ENCODE measurements at places on chromosomes 3 and 15.

GRCh38 chr3:21484057-21484827 is 266.8 kb downstream of the ZNF385D start:
- DNase-seq: no peak

- DNase-seq: no peak
Measured at GRCh38 chr15:40856746-40857145, 12.9 kb downstream of the SPINT1 start.

DNA sequence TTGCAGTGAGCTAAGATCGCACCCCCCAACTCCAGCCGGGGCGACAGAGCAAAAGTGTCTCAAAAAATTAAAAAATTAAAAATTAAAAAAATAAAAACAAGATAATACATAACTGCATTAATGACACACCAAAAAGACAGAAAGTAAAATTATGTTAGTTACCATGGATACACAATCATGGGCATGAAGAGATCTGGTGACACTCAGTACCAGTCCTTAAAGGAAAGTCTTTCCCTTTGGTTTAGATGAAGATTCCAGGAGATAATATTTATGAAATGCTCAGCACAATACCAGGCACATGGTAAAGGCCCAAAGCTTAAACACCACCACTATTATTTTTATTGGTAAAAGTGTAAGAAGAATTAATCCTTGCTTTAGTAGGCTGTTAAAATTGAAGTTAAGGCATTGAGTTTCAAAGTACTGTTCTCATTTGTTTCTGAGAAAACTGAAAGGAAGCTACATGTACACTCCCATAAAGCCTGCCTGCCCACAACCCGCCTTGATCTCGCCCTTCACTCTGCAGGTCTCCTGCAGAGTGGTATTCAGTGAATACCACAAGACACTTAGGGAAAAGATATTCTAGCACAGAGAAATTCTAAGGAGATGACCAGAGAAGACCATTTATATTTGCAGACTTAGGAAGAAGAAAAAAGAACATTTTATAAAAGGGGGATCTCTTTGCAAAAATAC is 52.3 kb downstream of the SUCLG2 start:
- no peak for DNase-seq

- no peak for DNase-seq
Measured at GRCh38 chr3:153896197-153896596, 225.0 kb upstream of the ARHGEF26 start.

DNA sequence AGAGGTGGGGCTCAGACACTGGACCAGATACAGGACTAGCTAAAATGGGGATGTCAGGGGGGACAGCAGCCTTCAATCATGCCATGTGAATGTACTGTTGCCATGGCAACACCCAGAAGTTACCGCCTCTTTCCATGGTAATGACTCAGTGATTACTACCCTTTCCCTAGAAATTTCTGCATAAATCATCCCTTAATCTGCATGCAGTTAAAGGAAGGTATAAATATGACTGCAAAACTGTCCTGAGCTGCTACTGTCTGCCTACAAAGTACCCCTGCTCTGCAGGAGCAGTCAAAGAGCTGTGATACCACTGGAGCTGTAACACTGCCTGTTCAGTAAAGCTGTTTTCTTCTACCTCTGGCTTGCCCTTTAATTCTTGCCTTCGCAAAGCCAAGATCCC is 168.2 kb downstream of the PEAK1 start:
- no peak for DNase-seq

GRCh38 chr3:47482366-47482765 is 6.6 kb upstream of the SCAP start:
- no peak for DNase-seq

DNA sequence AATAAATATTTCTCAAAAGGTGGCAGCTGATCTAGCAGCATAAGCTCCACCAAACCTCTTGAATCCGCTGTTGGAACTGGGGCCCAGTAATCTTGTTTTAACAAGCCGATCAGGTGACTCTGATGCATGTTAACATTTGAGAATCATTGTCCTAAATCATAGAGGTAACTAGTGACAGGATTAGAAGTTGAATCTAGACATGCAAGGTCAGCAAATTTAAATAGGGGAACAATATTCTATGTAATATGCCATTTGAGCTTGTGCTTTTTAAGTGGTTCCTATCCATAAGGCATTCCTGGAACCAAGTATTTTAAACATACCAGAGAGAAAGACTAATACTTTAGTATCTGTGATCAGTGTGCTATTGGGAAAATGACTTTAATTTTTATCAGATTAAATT is 412.8 kb downstream of the PYDC2 start:
- DNase-seq: no peak

GRCh38 chr3:129116482-129116946 is 5.1 kb downstream of the RAB43 start:
- no peak for DNase-seq

GRCh38 chr3:86152620-86153019 is 838.3 kb downstream of the VGLL3 start:
- DNase-seq: no peak

DNA sequence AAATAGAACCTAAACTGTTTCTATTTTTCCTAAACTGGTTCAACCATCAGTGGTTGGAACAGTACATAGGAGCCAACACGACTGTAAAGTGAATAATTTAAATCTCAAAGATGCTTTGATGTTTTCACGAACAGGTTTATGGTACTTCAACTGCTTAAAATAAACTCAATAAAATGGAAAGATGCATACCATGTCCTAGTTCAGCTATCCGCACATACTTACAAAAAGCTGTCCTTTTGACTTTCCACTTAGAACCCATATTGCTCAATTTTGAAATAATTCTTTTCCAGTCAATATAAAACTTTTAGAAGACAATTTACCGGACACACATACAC is 902 bp downstream of the CMTM6 start:
- no peak for DNase-seq

DNA sequence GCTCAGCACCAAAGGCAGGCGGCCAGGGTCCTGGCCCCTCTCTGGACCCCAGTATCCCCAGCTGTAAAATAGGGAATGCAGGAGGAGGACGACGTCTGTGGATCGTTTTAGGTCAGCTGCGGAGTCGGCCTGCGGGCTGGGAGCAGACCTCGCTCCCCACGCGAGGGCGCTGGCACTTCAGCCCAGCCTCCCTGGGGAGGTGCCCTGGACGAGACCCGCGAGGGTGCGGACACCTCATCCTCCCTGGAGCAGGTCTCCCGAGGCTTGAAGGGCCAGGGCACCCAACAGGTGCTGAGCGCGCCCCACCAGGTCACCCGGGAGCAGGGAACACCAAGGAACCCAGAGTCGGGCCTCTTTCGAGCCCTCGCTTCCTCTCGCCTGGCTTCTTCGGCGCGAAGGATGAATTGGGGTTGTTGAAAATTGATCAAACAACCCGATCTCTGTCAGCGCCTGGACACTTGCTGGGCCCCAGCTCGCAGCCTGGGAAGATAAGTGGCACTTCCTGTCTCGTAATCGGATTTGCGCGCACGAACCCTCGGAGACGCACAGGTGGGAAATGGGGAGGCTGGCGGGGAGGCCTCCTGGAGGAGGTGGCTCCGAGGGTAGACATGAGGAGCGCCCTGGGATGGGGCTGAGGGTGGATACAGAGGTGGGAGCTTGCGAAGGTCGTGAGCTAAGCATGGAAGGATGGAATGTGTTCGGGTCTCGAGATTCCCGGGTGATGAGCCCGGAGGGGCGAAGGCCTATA is 588 bp upstream of the VIPR1 start:
- no peak for DNase-seq

DNA sequence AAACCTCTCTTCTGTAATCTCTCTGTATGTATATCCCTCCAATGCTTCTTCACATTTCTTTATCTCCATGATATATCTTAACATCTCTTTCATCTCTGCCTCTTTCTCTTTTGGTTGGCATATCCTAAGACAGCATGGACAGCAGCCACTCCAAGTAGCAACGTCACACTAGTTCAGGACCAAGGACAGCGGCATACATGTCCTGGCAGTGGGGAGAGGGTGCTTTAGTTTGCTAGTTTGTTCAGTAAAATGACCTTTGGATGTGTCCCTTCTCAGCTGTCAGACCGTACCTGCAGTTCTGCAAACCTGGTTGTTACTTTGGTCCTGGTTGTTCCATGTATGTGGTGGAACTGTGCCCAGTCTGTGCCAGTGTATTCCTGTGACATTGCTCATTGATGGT is 225.6 kb upstream of the ROPN1 start:
- DNase-seq: no peak

DNA sequence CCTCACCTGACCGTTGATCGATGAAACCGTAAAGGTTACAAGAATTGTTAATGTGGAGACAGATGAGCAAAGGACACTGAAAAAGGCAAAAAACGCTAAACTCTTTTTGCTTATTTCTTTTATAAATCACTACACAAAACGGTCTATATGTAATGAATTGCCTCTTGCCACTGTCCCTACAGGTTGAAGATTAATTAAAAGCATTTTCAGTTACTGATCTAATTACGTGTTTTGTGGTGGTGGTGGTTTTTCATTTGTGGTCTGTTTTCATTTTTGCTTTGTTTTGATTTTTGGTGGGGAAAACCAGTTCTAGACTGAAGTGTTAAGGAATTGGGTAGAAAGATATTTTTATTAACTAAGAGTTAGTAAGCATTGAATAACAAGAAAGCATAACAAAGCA is 299.2 kb upstream of the LRRN1 start:
- DNase-seq: no peak

GRCh38 chr15:79339588-79340314 is 28.8 kb downstream of the TMED3 start:
- DNase-seq: no peak

GRCh38 chr15:71545223-71545760 is 265.1 kb upstream of the NR2E3 start:
- DNase-seq: no peak

DNA sequence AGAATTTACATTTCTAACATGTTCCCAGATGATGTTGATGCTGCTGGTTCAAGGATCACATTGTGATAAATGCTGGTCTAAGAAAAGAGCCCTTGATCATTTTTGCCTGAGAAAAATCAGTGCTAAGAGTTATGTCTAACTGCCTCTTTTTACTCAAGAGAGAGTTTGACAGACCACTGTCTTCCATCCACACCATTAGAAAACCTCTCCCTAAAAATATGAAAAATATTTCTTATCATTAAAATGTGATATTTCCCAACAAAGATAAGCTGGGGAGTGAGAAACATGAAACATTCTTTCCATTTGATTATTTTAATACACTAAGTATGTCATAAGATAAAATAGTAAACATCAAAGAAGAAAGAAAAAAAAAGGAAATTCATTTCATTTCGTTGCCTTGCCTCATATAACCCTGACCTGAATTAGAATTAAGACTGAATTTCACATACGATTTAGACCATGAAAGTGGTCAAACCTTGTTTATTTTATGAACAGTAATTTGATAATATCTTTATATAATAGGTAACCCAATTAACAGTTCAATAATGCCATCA is 471.8 kb upstream of the ARHGEF26 start:
- DNase-seq: no peak

DNA sequence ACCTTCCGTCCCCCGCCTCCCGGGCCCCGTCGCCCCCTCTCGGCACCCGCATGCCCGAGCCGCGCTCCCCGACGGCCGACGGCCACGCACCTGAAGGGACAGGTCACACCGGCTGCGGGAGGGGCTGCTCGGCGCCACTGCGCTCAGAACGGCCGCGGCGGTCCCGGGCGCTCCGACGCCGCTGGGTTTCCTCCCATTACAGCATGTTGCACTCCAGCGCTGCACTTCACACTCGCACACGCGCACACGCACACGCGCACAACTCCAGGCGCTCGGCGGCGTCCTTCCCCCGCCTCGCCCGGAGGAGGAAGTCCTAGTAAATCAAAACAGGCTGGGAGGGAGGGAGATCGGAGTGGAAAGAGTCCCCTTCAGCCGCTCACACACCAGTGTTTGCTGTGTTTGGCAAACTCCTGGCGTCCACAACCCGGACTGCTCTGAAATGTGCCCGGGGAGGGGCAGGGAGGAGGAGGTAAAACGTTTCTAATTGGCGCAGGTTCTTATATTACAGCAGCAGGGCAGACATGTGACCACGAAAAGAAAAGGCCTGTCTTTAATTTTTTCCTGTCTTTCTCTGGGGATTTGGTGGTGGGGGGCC is 76.7 kb upstream of the VGLL4 start:
- DNase-seq: peak; percentile 3

DNA sequence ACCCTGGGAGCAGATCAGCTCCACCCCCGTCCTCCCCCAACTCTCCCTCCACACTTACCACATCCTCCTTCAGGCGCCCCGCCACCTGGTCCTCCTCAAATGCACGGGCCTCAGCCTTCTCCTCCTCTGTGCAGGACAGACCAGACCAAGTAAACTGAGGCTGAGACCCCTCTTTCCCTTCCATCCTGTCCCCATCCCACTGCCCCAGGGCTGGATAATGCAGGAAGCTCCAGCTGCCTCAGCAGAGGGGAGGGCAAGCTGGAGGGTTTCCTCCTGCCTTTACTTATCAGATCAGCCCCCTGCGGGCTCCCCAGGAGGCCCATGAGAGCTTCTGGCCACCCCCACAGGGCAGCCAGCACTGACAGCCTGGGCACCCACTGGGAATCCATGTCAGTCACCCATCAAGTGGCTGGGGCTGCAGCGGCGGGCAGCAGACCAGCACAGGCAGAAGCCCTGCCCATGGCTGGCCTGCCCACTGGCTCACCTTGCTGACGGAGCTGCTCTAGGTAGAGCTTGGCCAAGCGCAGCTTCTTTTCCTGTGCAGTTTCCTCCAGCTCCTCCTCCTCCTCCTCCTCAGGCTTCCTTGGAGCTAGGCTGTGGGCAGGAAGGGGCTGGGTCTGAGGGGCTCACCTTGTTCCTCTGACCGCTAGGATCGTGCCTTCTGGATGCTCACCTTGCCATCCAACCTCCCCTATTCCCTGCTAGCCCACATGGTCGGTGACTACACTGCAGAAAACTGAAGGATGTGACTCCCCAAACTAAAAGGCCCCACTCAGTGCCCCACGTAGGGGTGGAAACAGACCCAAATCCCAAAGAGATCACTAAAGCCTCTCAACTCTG is 3.9 kb downstream of the RRP9 start:
- no peak for DNase-seq

DNA sequence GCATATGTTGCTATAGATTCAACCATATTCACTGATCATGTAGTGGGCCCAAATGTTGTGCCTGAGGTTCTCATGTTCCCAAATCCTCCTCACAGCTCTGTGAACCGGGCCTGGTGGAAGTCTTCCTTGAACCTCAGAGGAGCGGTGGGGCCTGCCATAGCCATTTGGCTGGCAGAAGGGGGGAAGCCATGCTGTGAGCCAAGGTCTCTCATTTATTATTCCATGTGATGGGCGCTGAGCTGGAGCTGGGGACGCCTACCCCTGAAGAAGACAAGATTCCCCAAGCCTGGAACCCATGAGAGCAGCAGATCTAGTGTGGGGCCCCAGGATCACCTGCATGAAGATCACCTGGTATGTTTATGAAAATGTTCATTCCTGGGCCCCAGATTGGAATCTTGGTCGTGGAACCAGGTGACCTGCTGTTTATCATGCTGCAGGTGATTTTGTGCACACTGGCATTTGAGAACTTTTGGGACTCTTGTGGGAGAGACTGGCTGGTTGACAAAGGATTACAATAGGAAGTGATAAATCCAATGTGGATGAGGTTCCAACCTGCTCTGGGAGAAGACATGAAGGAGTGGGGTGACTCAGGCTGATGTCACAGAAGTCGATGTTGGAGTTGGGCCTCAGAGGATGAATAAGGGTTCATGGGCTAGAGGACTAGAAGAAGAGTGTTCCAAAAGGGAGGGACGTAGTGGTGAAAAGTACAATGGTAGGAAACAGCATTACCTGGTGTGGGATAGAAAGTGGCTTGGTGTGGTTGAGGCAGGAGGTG is 102.1 kb downstream of the ASB7 start:
- no peak for DNase-seq

- no peak for DNase-seq
Measured at GRCh38 chr3:22988566-22988965, 214.6 kb upstream of the UBE2E2 start.

- no peak for DNase-seq
Measured at GRCh38 chr15:41789236-41789635, 15.0 kb downstream of the MAPKBP1 start.

- no peak for DNase-seq
Measured at GRCh38 chr15:62951481-62951880, 91.1 kb upstream of the TPM1 start.

All from stimulated activated CD8-positive, alpha-beta memory T cell treated with anti-CD3 and anti-CD28 coated beads, Interleukin-4, amount 100 ng/mL, for 4 hours (primary cell).